Adrenal gland (tissue), 19 donors: ENCODE measurements at places on chromosomes 7 and 10.

GRCh38 chr7:74657692-74658177, at the start of gene GTF2I:
Gene GTF2I, plus strand, starts transcription at chr7:74657718. Its CDS starts 31,411 bp downstream, at chr7:74689129.
- DNase-seq: no peak

- no peak for DNase-seq
Measured at GRCh38 chr10:130202984-130203621, 66.9 kb downstream of the GLRX3 start.

- DNase-seq: no peak
Measured at GRCh38 chr10:62554632-62555199, 180.5 kb downstream of the ZNF365 start.

DNA sequence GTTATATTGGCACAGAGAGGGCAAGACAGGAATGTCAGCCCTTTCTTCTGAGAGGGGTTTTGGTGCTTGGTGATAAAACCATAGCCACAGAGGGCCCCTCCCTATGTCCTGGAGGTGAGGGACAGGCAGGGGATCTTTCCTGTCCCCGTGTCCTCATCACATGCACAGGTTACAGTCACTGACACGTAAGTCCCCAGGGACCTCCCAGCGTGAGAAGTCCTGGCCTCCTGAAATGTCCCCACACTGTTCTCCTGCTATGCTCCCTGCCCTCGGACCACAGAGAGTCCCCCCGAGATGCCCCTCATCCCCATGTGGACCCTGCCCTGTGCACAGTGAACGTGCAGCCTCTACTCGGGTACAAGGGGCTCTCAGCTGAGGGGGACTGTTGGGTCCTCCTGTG, 260.4 kb downstream of the ZMYND11 start:
- DNase-seq: no peak

- no peak for DNase-seq
Measured at GRCh38 chr7:134465491-134465890, 6.6 kb upstream of the AKR1B1 start.

DNA sequence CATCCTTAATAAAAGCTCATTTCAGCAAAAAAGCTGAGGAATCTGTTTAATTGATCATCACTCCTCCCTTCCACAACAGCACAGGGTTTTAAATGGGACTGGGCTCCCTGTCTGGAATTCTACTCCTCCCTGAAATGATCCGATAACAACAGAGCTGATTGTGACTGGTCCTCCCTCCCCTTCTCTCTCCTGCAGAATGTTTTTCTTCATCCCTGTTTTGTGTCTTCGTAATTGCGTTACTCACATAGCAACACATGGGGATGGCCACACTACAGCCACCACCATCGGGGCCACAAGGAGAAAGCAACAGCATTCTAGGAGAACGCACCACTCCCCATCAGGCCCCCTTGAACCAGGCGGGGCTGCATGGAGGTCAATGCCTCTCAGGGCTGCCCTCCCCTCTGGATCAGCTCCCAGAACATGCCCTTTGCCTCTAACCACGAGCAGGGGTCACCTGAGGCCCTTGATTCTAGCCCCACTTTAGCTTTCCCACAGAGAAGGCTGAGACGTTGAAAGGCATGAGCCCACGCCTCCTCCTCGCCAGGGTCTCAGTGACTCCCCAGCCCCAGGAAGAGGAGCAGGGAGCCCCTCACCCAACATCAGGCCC, 152.6 kb downstream of the PLXNA4 start:
- no peak for DNase-seq

DNA sequence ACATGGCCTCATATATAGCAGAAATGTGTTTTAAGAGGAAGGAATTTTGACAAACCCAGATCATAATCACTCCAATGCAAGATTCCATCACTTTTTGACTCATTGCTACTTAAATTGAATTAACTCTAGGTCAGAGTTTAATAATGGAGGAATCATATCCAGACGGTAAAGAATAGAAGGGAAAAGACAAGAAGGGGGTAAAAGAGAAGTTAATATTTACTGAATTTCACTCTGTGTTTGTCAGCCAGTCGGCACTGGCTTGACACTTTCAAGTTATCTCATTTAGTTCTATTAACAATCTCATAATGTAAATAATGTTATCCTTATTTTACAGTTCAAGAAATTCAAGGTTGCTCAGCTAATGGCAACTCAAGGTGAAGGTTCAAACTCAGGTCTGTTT, 147.5 kb downstream of the SEMA3A start:
- DNase-seq: no peak

- no peak for DNase-seq
Measured at GRCh38 chr10:16905320-16905719, 88.1 kb upstream of the RSU1 start.

DNA sequence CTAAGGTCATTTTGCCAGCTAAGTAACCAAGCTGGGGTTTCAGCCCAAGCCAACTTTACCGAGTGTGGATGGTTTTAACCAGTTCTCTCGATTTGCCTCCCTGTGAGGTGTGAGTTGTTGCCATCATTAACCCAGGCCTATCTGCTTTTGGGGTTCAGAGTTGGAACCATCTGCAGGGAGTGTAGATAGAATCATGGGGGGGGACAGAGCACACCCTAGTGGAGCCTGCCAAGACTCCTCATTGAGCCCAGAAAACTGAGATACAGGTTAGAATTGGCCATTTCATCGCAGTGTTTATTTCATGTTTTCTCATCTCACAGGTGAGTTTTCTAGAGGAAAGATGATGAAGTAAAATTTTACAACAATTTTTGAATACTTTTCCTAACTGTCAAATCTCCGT, 133.6 kb downstream of the SDK1 start:
- no peak for DNase-seq

DNA sequence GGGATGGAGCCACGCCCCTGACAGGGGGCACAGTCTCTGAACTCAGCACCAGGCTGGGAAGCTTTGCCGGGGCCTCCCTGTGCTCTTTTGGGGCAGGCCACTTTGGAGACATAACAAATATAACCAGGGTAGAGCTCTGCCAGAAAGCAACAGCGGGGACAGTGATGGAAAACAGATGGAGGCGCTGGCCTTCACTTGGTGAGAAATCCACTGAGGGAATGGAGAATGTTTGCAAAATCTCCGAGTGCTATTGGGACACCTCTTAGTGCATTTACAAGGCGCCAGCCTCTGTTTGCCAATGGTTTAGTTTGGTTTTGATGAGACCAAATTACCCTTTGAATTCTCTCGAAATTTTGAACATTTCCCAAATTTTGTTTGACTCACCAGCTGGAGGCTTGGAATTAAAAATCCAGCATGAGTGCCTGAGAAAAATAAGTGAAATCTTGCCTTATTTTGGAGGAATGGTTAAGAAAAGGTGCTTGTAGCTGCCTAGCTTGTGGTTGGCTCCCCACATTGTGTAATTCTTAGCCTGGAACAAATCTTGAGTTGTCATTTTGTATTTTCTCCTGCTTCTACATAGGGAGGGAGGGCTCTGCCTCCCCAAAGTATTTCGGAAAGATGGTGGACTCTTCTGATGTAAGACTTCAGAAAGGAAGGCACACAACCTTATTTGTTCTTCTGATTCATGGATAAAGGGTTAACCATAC, 980.5 kb downstream of the LRMDA start:
- no peak for DNase-seq

DNA sequence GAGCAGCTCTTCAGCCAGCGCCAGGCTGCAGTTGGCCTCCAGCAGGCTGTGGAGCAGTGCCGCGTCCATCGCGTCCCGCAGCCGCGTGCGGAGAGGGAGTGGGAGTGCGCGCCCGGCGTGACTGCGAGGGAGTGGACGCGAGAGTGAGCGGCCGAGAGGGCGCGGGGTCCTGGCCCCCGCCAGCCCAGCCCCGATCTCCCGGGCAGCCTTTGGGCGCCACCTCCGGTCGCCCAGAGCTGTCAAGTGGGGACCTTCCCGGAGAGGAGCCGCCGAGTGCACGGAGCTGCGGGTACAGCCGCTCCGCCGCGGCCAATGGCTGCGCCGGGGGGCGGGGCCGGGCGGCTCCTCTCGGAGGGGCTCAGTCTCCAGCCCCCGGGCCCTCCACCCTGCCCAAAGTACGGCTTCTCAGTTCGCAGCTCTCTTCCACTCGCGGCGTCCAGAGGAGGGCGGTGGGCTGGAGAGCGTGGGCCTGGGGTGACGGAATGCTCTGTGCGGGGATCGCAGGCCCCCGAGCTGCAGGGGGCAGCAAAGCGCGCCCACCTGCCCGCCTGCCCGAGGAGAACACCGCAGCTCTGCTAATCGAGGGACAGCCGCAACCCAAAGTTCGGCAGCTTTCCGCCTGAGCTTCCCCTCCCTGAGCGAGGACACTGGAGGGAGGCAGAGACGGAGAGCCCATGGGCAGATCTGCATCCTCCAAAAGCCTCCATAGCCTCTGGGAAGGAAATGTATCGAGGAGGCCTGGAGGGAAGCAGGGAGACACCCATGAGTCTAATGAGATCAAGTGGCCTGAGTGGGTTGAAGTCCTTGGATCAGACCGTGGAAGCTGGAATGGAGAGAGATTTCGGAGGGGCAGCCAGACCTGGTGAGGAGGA, at the start of gene CRHR2:
CRHR2 (minus strand) TSS at position 245 of the 872 bp plus-strand sequence; CDS start at position 69, 176 bp downstream.
- DNase-seq: no peak

GRCh38 chr7:88432301-88432700, 125.6 kb upstream of the STEAP4 start:
- no peak for DNase-seq

DNA sequence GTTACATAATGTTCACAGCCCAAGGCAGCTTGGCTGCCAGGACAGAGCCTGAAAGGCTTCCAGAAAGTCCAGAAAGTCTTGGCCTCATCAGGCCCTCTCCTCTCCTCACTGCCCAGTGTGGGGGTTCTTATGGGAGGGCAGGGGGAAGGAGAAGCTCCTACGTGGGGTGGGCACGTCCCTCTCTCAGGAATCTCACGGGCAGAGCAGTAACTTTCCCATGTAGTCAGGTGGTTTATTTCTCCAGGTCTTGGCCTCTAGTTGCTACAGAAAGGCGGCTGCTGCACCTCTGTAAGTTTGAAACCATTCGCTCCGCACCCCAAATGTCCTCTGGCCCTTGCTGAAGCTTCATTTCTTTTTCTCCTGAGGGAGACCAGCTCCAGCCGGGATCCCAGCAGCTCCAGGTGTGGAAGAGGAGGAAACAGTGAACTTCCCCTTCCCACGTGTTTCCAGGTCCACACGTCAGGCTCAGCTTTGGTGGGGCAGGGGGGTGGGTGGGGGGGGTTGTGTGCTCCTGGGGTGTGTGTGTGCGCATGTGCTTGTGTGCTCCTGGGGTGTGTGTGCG, 320.3 kb downstream of the WDR37 start:
- peak; percentile 1 for DNase-seq

GRCh38 chr7:43649755-43650274, 66.9 kb downstream of the STK17A start:
- no peak for DNase-seq

GRCh38 chr10:14253711-14254110, 77.0 kb downstream of the FRMD4A start:
- no peak for DNase-seq

DNA sequence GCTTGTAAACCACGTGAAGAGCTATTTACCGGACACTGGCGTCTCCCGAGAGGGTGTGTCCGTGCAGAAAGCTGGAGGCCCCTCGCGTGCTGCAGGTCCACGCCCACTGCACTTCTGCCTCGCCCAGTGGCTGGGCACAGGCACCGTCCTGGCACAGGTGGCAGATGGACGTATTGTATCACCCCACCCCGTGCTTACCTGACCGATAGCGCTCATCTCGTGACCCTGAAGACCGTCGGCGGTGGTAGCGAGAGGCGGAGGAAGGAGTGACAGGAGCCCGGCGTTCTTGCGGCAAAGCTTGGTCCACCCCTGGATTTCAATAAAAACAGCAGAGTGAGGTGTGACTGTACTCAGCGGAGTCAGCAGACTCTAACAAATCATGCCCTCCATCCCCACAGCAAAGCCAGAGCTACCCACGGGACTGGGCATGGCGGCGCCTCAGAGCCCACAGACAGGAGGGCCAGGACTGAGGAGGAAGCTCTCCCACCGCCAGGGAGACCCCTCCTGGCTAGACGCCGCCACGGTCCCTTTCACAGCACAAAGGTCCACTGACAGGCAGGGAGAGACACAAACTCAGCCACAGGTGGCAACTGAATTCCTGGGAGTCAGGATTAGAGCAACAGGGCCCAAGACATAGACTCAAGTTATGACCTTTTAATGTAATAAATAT, 217.1 kb downstream of the DIP2C start:
- DNase-seq: peak; percentile 13

GRCh38 chr7:90791596-90791995, 195.5 kb downstream of the CDK14 start:
- no peak for DNase-seq

GRCh38 chr7:107025449-107026103, 18.9 kb upstream of the PRKAR2B start:
- no peak for DNase-seq

GRCh38 chr10:114087255-114087654, 43.6 kb downstream of the ADRB1 start:
- DNase-seq: no peak

DNA sequence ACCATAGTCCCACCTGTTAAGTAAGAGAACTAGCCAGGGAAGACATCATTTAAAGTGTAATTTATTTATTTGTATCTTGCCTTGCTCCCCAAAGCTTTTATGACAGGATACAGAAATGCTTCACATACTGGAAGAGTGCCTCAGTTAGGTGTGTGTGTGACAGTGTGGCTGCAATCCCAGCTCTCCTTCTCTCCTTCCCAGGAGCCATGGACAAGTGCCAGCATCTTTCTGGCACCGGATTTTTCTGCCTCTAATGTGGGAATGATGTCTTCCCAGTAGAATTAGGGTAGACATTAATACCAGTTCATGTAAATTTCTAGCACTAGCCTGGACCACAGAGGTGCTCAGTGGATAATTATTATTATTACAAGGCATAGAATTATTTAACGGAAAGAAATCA, 30.3 kb upstream of the ATXN7L1 start:
- DNase-seq: no peak

DNA sequence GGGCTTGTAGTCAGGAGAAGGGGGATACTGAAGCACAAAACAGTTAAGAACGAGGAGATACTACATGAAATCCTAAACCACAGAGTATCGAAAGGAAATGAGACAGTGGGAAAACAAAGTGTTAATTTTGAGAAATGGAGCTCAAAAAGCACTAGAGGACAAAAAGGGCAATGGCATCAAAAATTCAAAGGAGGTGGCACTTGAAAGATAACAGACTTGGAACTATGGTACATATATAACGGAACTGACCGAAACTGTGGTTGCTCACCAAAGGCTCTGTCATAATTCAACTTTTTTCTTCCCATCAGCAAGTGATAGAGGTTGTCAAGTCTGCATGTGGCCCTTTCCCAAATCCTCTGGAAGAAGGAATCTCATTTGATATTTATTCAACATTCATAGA, 97.0 kb downstream of the CABCOCO1 start:
- no peak for DNase-seq

DNA sequence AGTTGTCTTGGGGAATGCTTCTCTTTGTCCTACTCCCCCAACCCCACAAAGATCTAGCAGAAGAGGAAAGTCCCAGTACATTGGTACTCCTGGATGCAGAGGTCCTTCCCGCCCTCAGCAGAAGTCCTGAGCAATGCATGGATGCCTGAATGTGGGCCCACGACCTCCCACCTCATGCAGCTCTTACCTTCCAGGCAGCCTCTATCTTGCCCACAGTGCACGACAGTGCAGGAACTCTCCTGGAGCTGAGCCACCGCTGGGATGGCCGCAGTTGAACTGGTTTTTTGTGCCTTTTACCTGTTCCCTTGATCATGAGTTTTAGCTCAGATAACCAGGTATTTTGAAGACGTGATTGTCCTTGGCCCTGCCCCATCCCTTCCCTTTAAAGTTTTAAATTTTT, 37.9 kb downstream of the LRRC4 start:
- no peak for DNase-seq

GRCh38 chr7:726854-727103, 280 bp downstream of the DNAAF5 start:
- no peak for DNase-seq
